ENCODE measurements at places on chromosomes 16 and 17. TPM values are rescaled to one million over a fixed set of nuclear protein-coding genes. Genes with fewer than 3 reads are reported as not detected.

- peak; percentile 62 for DNase-seq
These were observed at the start of gene MFAP4 for GRCh38 chr17:19386974-19387920. Gene MFAP4 (minus strand): TSS chr17:19387190. CDS start chr17:19387155, 35 bp downstream.

- no peak for DNase-seq
These were observed 112.2 kb downstream of the METRNL start for GRCh38 chr17:83191388-83192160.

Gene EVI2B
- 13.0 TPM for total RNA-seq

Gene SERPINF2
- total RNA-seq: 2.9 TPM

DNA sequence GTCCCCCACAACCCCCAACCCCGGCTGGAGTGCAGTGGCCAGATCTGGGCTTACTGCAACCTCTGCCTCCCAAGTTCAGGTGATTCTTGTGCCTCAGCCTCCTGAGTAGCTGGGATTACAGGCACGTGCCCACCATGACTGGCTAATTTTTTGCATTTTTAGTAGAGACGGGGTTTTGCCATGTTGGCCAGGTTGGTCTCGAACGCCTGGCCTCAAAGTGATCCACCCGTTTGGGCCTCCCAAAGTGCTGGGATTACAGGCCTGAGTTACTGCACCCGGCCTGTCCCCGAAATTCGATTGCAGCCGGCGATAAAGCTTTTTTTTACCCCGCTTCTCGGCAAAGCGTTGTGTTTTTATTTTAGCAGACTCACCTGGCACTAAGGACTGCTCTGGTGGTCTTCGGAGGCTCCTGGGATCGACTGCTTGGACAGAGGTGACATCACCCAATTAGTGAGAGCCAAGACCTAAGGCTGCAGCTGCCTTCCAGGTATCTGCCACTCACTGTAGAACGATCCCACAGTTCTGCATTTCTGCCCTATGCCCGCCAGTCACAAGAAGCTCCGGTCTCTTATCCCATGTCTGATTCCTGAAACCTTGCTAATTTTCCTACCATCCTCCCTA is 82.2 kb upstream of the ARL4D start:
- no peak for DNase-seq

- DNase-seq: no peak
These were observed 29.9 kb downstream of the CFAP20 start for GRCh38 chr16:58099097-58099955.

DNA sequence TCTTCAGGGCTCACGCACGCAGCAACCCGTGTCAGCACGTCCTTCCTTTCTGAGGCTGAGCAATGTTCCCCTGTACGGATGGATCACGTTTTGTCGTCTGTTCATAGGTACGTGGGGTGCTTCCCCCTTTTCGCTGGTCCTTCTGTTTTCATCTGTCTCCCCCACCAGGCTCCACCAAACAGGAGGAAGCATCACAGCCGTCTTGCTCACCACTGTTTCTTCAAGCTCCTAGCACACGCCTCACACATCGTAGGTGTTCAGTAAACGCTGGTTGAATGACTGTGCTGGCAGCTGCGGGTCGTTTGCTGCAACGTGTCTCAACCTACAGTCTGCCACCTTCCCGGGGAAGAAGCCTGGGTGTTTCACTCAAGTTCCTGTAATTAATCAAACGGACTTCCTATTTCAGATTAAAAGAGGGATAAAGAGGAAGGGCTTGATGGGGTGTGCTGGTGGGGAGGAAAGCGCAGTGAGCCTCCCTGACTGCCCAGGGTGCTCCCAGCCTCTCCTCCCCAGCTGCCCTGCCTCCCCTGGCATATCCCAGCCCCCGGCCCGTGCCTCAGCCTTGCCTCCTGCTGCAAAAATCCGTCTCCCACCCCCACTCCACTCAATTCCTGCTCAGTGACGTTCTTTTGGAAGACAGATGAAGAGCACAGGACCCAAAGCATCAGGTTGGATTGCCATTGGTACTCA is 76.7 kb upstream of the DOC2B start:
- no peak for DNase-seq

DNA sequence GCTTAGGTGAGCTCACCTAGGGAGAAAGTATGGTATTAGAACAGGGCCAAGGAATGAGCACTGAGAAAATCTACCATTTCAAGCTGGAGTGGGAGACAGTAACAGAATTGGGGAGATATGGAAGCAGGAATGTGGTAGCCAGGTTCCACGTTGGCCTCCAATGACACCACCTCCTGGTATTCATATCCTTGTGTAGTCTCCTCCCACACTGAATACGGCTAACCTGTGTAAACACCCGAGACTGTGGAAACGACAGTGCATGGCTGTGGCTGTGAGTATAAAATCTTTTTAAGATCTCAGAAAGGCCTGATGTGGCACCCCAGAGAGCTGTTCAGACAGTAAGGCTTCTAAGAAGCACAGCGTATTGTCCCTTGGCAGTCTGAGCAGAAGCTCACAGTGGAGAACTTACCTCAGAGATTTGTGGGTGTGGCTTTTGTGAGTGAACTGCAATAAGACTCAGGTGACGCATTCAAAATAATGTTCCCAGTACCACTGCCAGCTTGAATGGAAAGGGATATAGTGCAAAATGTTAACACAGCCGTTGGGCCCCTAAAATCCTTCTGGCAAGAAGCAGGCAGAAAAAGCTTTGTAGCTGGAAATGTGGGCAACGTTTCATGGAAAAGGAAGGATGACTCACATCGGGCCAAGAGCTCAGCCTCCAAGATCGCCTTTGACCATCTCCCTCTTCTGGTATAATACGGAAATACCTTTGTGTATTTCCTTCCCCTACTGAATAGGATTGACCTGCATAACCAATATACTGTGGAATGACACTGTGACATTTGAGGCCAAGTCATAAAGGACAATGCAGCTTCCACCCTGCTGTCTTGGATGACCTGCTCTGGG is 14.4 kb downstream of the SDR42E1 start:
- DNase-seq: peak; percentile 18

- peak; percentile 65 for DNase-seq
These were observed 10.8 kb upstream of the SLC46A1 start for GRCh38 chr17:28416703-28417311.

All from mucosa of gallbladder (tissue), 1 donor.